ENCODE measurements at places on chromosomes 13 and 19. TPM values are rescaled to one million over a fixed set of nuclear protein-coding genes. Genes with fewer than 3 reads are reported as not detected.

DNA sequence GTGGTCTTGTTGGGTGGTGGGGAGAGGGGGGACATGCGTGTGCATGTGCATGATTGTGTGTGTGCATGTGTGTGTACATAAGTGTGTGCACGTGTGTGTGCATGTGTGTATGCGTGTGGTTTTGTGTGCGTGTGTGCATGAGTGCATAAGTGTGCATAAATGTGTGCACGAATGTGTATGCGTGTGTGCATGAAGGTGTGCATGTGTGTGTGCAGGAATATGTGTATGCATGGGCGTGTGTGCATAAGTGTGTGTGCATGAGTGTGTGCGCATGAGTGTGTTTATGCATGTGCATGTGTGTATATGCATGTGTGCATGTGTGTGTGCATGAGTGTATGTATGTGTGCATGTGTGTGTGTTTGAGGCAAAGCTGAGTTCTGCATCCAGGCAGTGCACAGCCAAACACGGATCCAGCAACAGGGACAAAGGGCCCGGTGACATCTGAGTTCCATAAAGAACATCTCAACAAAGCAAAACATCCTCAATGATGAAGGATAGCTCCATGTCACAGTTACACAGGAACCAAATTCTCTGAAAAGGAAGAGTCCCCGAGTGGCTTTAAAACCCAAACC is 86.0 kb upstream of the FARP1 start:
- no peak for DNase-seq

DNA sequence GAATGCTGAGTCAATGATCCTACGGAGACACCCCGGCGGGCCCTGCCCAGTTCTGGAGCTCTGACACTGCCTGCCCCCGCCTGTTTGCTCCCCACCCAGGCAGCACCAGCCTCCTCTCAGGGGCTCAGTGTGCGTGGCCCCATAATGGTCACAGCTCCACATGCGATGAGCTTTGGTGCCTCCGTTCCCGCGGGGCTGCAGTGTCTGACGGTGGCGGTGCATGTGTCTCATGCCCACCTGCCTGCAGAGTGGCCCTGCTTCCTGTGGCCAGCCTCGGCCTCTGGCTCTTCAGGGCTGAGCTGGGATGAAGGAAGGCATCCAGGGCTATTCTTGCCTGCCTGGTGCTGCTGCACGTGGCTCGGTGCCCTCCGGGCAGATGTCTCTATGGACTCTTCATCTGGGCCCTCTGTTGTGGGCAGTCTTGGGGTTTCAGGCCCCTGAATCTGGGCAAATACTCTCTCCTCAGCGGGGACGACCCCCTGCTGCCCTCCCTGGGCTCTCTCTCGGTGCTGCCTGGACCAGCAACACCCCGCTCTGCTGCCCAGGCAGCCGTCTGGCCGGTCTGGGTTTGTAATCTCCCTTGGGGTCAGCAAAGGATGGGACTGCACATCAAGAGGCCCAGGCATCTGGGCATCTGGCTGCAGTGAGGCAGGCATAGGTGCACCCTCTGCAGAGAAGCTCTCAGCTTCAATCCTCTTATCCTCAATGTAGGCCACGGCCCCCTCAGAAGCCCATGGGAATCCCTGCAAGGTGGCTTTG is 19.3 kb upstream of the TMEM255B start:
- no peak for DNase-seq

DNA sequence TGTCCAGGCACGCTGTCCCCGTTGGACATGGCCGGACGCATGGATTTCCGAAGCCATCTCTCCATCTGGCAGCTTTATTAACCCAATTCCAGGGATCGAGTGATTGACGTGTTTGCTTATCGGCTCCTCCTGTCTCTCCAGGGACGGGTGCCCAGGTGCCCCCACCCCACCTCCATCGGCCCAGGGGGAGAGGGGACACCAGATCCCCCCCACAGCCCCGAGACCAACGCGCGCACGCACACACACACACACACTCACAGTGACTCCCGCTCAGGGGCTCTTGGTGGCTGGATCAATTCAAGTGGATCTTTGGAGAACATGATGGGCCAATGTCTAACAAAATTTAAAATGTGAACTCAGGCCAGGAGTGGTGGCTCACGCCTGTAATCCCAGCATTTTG is 23.1 kb upstream of the ONECUT3 start:
- DNase-seq = no peak

DNA sequence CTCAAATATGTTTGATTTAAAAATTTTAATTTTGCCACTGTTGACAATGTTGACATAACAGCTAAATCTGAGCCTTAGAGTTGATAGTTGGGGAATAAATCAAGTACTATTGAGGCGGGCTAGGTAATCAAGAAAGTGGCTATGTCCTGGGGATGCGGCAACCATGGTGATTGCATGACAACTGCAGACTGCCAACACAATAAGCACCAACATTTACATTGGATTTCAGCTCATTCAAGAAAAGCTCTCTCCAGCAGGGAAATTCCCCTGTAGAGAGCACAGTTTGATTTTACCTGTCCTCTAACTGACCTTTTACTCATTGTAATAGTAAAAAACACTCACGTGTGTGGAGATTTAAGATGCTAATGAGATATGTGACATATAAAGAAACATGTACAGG is 63.1 kb downstream of the ZNF100 start:
- DNase-seq = no peak

DNA sequence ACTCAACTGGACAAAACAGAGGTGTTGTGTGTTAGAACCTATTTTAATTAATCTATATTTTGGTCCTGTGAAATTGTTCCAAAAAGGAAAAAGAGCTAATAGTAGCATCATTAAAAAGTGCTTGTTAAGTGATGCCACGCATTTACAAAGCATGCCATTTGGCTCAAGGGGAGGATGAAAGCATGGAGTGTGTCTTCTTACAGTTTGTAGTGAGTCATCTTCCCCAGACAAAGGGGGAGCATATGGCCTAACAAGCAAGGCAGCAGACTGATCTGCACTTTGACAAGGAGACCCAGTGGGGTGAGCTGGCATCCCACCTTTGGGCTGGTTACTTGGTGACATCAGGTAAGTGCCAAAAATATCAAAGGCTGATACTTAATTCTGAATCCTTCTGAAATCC is 297.0 kb downstream of the FGF9 start:
- no peak for DNase-seq

GRCh38 chr19:35116072-35116801 is 614 bp downstream of the FXYD3 start:
- peak; percentile 75 for DNase-seq

Gene B3GNT3
- 88.2 TPM for total RNA-seq

DNA sequence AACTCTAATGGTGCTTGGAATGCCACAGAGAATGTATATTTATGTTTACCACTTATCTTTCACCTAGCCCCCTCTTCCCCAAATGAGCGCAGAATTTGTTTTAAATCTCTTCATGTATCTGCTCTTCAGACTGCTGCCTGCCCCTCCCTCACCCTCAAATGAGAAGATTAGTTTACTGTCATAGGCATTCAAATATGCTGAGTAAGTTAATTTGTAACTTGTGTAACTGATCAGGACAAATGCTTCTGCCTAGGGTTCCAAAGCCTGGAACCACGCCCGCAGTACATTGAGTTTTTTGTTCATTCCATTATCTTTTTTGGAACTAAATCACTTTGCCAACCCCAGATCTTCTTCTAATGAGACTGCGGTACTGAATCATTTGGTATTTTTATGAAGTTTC is 74.5 kb downstream of the ATP8A2 start:
- DNase-seq = no peak

- DNase-seq = no peak
Measured at GRCh38 chr19:10694706-10695307, 6.4 kb upstream of the QTRT1 start.

Gene OR7G3
- total RNA-seq = not detected

GRCh38 chr13:73960474-73960873 is 173.7 kb downstream of the KLF12 start:
- no peak for DNase-seq

- peak; percentile 55 for DNase-seq
Measured at GRCh38 chr13:36736119-36736726, 62.4 kb downstream of the SERTM1 start.

Measured in ureter (tissue), 1 donor.